Lower lobe of right lung (tissue), 2 donors: ENCODE measurements at places on chromosomes 6 and 20. TPM values are rescaled to one million over a fixed set of nuclear protein-coding genes. Genes with fewer than 3 reads are reported as not detected.

AKAP7 gene
- 11.0 TPM for total RNA-seq

SPATA25 gene
- 1.1 TPM for total RNA-seq

GSTA5 gene
- not detected for total RNA-seq

MYBL2 gene
- 1.7 TPM for total RNA-seq

HMGCLL1 gene
- total RNA-seq: 4.3 TPM

CD164 gene
- total RNA-seq: 307 TPM

SLC44A4 gene
- total RNA-seq: 53.7 TPM

CALHM4 gene
- total RNA-seq: not detected

MROH8 gene
- 3.9 TPM for total RNA-seq

PTCHD4 gene
- 2.3 TPM for total RNA-seq

DNA sequence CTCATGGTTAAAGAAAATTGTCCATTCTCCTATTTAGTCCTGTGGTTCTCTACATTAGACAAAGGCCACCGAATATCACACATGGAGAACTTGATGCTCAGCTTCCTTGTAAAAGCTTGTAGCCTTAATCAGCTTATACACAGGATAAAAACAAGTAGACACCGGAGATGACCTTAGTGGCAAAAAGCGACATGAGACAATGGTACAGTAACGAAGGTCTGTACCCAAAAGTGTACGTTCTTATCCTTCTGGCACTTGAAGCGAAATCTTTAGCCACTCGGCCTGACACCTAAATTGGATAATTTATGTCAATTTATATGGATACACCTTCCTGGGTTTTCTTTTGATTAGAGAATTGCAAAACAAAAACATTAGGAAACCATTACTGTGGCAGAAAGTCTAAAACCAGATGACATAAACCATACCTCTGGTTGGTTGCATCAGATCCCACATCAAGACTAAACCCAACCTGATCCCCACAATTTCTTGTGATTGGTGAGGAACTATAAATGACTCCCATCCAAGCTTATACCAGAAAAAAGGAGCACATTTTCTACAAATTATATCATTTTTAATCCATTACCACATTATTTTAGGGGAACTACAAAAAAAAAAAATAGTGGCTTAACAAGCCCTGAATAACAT is 6.1 kb downstream of the RBM39 start:
- no peak for DNase-seq

- no peak for DNase-seq
Observed at GRCh38 chr20:59835448-59836395, 97.7 kb downstream of the SYCP2 start.

DNA sequence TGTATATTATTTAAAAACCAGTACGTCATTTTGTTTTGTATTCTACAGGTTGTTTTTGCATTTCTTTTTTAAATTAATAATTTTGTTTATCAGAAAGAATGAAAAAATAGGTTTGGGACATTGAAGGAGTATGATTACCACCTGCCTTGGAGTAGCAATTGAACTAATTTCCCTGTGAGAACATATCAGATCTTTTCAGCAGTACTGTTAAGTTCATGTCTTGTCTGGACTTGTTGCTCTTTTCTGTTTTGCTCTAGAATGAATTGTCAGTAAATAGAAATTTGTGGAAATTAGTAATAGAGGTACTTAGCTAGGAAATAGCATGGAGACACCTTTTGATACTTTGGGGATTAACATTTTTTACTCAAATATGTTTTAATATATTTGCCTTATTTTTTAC is 24.3 kb downstream of the HSF2 start:
- DNase-seq: no peak

DNA sequence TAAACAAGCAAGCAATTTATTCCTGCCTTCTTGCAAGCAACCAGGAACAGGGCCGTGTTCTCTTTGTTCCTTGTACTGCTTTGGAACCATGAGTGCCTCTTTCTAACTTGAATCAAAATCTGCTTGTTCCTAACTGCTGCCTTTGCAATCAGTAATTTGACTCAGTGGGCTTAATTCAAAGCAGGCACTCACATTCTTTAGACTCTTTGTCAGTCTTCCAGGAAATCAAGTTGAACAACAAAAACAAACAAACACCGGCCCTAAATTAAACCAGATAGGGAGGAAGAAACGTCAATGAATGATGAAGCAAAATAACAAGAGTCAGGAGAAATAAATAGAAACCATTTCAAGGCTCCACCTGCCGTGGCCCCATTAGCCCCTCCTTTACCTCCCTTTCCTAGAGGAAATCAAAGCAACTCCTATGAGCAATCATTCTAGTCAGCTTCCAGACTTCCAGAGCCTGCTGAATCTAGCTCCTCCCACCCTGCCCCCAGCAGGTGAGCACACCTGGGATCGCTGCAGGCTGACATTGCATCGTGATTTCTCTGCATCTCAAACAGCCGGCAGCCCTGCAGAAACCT is 582.2 kb upstream of the FLRT3 start:
- peak; percentile 46 for DNase-seq

DNA sequence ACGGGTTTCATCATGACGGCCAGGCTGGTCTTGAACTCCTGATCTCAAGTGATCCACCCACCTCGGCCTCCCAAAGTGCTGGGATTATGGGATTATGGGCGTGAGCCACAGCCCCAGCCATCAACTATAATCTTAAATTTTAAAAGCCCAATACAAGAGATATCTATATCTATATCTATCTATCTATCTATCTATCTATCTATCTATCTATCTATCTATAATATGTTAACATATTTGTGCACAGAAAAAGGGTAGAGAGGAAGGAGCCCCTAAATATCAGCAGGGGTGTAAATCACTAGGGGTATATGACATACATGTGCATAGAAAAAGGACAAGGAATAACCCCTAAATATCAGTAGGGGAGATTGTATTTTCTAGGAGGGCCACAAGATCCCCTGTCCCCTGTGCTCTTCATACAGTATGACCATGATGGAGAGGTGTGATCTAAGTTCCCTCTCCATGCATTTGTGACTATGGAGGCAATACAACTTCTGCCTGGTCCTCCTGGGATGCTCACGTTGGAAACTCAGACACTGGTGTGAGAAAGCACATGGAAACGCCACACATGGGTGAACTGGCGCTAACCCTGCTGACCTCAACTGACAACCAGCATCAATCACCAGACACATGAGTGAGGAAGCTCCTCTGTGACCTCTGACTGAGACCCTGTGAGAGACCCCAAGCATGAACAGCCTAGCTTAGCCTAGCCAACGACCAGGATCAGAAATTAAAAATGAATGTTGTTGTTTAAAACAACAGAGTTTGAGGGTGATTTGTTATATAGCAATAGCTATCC is 1.2 kb upstream of the SPATS1 start:
- DNase-seq: no peak

DNA sequence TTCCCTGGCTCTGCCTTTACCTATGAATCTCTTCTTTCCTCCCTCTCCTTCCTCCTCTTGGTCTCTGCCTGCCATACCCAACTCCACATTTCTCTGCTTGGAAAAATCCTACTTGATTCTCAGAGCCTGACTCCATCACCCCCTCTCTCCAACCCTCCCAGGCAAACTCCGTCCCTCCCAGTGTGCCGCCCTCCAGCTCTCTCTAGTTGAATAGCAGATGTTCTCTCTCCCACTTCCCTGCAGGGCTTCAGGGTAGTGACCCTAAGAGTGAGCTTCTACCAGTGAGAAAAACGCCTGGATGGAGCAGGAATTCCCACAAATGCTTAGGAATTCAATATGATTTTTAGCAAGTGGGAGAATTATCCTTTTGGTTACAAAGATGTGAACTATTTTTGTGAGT is 141.6 kb downstream of the MTHFD1L start:
- no peak for DNase-seq

DNA sequence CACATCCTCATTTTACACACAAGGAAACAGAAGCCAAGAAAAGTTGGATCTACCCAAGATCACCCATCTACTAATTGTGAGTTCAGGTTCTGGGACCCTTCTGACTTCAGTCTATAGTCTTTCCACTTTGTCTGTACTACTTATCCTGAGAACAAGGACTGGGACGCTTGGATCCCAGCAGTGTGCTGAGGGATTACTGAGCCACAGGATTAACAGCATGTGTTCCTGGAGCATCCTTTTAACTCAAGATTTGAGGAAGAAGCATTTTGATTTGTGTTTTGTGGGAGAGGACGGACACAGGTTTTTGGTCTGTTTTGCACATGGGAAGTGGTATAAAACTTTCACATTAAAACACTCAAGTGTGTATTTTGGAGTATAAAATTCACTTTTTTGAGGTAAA is 4.4 kb downstream of the ENPP4 start:
- no peak for DNase-seq

DNA sequence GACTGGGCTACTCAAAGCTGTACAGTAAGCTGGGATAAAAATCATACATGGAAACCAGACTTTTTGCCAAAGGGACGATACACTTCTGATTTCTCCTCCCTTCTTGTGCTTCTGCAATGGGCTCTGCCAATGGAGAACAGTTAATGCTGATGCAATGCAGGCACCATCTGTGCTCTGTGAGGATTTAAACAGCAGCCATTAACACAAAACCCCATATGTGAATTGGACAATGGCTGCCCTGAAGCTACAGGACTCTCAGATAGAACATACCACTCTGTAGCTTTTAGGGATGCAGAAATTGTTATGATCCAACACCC is 71.9 kb downstream of the GJA10 start:
- no peak for DNase-seq

DNA sequence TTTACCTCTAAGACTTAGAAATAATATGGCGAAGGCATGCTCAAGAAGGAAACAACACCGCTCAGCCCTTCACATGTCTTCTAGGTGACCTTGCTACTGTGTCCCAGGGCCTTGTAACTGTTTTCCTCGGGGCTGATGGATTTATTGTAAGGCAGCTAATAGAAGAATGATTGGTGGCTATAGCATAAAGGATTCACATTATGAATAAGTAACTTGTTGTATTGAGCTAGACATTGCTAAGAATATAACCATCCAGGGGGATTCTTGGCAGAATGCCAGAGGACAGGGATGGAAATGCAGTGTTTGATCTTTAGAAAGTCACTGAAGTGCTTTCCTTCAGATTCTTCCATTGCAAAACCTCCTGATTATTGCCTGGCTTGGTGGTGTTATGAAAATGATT is 54.9 kb downstream of the PLEKHG1 start:
- no peak for DNase-seq

DNA sequence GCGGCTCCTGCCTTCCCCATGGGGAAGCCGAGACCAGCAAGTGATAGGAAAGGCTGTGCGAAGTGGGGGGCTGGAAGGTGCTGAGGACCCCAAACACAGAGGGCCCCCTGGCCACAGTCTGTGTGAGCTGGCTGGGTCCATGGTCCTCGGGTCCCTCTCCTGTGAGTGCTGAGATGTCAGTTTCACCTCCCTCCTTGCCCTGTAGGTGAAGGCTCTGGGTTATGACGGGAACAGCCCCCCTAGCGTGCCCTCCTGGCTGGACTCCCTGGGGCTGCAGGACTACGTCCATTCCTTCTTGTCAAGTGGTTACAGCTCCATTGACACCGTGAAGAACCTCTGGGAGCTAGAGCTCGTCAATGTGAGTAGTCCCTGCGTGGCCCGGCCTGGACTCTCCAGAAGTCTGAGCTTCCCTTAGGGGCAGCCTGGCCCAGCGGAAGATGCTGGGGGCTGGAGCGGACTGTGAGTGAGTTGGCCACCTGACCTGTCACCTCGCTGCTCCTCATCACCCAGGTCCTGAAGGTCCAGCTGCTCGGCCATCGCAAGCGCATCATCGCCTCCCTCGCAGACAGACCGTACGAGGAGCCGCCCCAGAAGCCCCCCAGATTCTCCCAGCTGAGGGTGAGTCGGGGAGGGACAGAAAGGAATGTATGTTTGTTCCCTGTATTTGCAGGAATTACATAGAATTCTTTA is 61.7 kb downstream of the TCP11 start:
- DNase-seq: no peak

DNA sequence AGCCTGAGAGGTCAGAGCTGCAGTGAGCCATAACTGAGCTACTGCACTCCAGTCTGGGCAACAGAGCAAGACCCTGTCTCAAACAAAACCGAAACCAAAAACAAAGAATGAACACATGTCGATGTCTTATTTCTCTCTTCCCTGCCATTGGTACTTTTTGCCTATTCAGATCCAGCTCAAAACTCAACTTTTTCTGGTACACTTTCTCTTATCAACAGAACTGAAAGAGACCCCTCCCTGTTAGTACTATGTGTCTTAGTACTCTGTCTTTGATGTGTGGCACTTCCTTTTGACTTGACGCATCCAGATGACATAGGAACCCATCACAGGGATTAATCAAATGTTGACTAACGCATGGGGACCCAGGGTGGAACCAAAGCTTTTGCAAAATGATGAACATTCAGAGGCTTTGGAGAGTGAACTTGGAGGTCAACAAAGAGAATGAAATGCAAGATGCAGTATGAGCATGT is 44.8 kb downstream of the AKAP12 start:
- DNase-seq: no peak

GRCh38 chr6:3585320-3585935 is 128.6 kb upstream of the SLC22A23 start:
- DNase-seq: no peak

GRCh38 chr6:11675601-11676000 is 103.0 kb downstream of the ADTRP start:
- no peak for DNase-seq

GRCh38 chr20:41848180-41848579 is 230.0 kb upstream of the CHD6 start:
- DNase-seq: no peak

DNA sequence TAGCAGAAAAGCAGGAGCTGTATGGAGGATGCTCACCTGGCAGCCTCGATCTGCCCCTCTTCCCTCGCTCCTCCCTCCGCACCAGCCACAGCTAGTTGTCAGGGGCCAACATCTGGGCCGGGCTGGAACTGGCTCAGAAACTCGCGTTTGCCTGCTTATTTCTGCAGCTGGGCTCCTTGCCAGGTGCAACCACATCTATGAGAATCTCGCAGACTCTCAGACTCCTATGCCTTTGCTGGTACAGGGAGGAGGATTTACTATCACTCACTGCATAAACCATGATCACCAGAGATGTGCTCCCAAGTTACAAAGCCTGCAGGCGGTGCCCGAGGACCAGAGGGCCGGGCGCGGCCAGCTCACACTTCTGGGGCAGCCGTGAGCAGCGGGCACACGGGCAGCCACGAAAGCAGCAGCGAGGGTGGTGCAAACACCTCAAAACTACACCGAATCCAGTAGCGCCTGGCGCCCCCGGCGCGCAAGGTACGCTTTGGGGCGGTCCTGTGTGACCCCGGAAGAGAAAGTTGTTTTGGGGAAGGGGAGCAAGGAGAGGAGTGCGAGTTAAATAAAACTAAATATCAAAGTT is 577 bp upstream of the LRRC1 start:
- peak; percentile 72 for DNase-seq

- no peak for DNase-seq
Observed at GRCh38 chr20:48486065-48486464, 341.7 kb downstream of the PREX1 start.

- peak; percentile 50 for DNase-seq
Observed at GRCh38 chr6:160634706-160635105, 29.4 kb downstream of the LPA start.

GRCh38 chr6:37555040-37555781 is 55.5 kb upstream of the CCDC167 start:
- DNase-seq: no peak

GRCh38 chr20:32966881-32967781 is 37.1 kb downstream of the SUN5 start:
- no peak for DNase-seq

- no peak for DNase-seq
Observed at GRCh38 chr20:14721926-14722452, 384.6 kb upstream of the FLRT3 start.

GRCh38 chr6:38846844-38847243 is 131.7 kb downstream of the DNAH8 start:
- no peak for DNase-seq

- DNase-seq: no peak
Observed at GRCh38 chr20:51258582-51259165, 235.8 kb upstream of the KCNG1 start.
